GF-D8 (cell line): ENCODE measurements at places on chromosomes 12 and 14.

DNA sequence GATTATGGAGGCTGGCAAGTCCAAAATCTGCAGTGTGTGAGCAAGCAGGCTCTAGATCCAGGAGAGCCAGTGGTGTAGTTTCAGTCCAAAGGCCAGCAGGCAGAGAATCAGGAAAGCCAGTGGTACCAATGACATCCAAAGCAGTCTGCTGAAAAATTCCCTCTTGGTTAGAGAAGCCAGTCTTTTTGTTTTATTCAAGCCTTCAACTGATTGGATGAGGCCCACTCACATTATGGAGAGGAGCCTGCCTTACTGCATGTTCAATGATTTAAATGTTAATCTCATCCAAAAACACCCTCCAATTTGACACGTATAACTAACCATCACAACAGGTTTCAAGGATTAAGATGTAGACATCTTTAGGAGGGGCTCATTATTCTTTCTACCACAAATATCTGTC lies 49.5 kb upstream of the ZDHHC17 start:
- no peak for DNase-seq

GRCh38 chr14:55760789-55761566 lies 181.0 kb downstream of the KTN1 start:
- no peak for DNase-seq

GRCh38 chr14:65301862-65302539 lies 110.5 kb upstream of the FUT8 start:
- DNase-seq = no peak

DNA sequence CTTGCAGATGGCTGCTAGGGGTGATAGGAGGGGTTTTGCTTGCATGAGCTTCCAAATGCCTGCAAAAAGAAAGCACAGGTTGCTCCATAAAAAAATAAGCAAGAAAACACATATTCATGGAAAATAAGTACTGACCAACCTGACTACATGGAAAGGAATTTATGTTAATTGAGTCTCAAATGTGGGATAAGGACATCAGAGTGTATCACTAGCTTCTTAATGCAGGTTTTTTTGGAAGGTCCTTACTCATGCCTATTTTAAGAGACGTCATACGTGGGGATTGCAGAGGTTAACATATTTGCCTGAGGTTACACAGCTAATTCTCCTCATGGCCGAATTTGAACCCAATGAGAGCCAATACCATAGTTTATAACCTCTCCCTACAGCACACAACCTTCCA lies 116.2 kb downstream of the ASCL1 start:
- no peak for DNase-seq

DNA sequence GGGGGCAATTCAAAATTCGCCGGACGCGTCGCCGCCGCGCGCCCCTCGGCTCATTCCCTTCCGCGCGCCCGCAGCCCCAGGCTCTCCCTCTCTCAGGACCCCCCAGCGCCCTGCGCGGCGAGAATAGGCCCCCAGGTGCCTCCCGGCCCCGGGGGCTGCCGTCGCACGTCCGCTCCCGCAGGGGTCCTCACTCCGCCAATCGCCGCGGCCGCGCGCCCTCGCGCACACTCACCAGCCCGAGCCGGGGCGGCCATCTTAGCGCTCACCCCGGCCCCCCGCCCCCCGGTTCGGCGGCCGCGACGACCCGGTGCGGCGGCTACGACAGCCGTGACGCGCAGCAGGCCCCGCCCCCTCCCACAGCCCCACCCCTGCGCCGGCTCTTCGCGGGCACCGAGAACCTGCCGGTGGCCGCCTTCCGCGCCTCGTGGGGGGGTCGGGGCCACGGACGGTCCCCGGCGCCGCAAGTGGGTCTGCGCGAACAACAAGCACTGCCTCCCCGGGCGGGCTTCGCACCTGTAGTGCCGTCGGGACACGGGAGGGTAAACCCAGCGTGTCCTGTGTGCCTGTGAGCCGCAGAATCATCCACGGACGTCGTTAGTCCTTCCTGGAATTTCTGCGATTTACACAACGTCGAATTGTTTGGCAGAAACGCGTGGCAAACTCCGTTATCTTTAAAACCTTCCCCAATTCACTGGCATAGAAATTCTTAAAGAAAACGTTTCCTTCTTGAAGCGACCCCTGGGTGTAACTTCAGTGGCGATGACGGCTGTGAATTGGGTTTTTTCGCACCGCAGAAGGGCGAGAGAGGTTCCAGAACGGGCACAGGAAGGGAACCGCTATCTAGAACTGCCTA lies 2.5 kb downstream of the USP44 start:
- DNase-seq = no peak

DNA sequence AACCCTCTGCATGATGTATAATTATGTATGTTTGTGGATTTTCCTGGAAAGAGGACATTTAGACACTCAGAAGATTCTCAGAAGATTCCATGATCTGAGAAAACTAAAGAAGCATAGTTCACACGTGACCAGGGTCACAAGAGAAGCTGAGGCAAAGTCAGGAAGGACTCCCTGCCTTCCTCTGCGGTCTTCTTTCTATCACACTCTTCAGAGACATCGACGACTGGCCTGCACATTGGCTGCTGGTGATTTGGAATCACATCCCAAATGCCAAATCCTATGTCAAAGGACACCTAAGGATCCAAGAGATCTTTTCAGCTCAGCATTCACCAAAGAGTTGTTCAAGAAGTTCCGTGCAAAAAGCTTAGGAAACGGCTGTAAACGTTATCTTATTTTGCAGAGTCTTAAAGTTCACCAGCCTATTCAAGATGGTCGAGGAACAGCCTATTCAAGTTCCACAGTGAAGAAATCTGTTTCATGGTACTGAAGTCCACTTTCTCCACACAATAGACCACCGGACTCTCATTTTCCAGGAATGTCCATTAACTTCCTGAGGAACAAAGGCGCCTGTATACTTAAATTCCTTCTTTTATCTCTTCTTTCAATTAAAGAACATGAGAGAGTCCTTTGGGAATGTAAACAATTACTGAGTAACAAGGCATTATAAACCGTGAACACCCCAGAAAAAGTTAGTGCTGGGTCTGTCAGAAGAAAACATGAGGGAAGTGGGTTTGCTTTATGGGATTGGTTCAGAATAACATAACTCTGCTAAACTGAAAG lies 42.1 kb downstream of the IGF1 start:
- DNase-seq = no peak

DNA sequence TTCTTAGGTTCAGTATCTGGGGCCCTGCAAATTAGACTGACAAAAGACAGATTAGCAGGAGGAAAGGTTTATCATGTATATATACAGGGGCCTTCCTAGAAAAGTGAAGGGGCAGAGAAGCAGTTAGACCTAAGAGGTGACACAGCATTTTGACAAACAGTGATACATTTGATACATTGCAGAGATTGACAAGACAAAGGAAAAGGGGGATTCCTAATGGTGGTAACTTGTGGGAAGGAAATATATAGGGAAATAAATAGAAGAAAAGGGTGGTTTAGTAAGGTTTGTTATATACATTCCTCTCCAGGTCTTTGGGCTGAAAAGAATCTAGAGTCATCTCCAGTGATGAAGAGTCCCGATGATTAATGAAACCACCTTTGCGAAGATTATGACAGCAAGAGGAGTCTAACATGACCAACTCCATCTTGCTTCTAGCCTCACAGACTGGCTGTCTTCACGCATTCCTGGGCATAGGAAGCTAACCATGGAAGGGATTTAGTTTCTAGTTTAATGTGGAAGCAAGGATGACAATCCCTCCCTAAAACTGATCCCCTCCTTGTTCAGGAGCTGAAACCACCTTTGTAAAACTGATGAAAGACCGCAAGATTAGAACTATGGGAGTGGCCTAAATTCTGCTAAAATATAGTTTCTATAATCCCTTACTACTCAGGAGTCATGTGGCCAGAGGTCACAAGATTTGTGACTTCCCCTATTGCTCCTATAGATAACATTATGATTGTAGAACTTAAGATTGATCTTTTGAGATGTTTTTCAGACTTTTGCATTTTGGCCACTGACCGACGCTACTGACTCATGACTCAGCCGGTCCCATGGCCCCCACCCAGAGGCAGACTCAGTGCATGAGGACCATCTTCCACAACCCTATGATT lies 31.1 kb upstream of the CPM start:
- no peak for DNase-seq

- no peak for DNase-seq
Observed at GRCh38 chr12:25653487-25654175, 100.5 kb upstream of the LMNTD1 start.

DNA sequence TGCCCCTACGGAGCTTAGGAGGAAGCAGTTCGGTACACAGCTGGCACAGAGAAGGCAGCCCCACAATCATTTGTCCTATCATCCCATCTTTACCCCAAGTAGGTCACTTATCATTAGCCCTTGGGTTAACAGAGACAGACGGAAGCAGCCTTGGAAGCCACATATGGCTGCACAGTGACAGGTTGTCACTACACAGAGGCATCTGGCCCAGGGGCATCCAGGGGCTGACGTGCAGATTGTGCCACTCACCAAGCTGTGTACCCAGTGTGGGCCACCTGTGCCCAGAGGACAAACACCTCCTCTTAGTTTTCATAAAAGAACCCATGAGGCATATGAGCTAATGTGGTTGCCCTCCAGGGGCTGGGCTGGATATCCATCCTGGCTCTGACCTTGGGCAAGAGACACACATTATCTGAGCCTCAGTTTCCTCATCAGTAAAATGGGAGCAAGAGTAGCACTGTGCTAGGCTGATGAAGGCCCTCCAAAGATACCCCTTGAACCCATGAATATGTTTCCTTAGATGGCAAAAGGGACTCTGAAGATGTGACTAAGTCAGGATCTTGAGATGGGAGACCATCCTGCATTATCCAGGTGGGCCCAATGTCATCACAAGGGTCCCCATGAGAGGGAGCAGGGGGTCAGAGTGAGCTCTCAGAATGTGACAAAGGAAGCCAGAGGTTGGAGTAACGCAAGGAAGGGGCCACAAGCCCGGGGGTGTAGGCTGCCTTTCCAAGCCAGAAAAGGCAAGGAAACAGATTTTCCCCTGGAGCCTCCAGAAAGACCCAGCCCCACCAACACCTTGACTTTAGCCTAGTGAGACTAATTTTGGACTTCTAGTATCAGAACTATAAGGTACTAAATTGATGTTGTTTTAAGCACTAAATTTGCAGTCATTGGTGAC lies 64.6 kb downstream of the C14orf132 start:
- no peak for DNase-seq
